Stimulated activated CD4-positive, alpha-beta T cell treated with anti-CD3 and anti-CD28 coated beads, Interleukin-2, amount 100 ng/mL, for 24 hours (primary cell): ENCODE measurements at places on chromosomes 12 and 14.

DNA sequence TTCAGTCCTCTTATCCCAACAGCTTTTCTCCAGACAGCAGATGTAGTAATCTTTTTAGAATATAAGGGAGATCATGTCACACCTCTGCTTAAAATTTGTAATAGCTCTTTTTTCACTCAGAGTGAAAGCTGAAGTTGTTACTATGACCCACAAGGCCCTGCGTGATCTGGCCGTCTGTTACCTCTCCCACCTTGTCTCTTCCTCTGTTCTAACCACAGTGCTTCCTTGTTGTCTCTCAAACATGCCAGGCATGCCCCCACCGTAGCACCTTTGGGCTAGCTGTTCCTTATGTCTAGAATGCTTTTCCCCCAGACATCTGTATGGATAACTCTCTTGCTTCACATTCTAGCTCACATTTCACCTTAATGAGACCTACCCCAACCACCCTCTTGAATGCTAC is 6.5 kb downstream of the NECAP1 start:
- DNase-seq: no peak

- no peak for DNase-seq
Measured at GRCh38 chr12:72966684-72967083, 694.5 kb downstream of the TRHDE start.

DNA sequence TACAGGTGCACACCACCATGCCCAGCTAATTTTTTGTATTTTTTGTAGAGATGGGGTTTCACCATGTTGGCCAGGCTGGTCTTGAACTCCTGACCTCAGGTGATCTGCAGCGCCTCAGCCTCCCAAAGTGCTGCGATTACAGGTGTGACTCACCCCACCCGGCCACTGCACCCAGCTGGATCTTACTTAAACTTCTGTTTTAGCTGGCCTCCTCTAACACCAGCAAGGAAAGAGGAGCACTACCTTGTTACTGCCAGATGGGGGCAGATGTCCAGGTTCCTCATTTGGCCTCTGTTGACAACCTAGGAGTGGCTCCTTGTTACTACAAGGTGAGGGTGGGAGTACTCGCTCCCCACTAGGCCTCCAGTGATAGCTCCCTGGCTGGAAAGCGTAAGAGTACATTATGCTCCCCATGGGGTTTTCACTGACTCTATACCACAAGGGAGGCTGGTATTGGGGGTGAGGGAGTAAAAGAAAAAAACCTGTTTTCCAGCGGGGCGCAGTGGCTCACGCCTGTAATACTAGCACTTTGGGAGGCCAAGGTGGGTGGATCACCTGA is 13.2 kb upstream of the ARF6 start:
- DNase-seq: peak; percentile 53

GRCh38 chr14:47277703-47278102 is 397.7 kb downstream of the MDGA2 start:
- DNase-seq: no peak

DNA sequence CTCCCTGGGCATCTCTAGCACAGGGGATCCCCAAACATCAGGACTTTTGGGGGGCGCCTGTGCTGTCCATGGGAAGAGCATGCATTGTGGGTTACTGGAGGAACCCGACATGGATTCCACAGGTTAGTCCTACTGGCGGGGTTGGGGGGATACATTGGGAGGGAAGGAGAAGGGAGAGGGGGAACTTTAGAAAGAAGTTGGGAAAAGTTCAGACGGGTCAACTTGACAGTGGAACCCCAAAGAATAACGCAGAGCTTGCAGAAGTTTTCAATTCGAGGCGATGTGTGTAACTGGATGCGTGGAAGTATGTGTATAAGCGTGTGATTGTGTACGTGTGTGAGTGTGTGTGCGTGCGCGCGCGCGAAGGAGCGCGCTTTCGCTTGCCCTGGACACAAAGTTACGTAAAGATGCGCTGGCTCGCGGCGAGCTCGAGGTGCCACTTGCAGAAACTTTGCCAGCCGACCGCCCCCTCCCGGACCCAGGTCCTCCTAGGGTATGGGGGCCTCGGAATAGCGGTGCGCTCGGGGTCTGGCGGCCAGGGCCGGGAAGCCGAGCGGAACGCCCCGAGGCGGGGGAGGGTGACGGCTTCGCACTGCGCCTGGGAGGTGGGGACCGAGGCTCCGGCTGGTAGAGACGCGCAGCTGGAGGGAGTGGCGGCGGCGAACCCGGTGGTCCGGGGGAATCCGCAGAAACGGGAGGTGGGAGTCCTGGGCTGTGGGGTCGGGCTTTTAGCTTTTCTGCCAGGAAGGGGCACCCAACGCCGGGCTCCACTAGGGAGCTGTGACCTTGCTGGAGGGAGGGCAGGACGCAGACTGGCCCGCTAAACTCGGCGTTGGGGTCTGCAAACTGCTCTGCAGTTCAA is 669 bp downstream of the RFX4 start:
- DNase-seq: no peak

GRCh38 chr12:906062-906585 is 43.4 kb downstream of the RAD52 start:
- no peak for DNase-seq

- DNase-seq: no peak
Measured at GRCh38 chr12:92735131-92735721, 32.4 kb downstream of the PLEKHG7 start.

GRCh38 chr14:48527832-48528231 is 852.4 kb upstream of the MDGA2 start:
- no peak for DNase-seq

DNA sequence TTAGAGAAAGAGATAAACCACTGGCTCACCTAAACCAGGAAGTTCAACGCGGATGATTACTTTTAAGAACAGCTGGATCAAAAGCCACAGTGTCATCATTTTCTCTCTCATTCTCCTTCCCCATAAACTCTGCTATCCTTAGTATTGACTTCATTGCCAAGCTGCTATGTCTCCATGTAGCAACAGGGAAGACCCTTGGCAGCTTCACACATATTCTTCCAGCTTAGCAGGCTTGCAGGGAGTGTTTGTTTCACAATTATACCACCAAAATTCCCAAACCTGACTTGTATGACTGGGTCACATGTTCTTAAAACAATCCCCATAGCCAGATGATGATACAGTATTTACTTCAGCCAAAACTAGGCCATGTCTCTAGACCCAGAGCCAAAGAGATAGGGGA is 235.5 kb downstream of the PAWR start:
- DNase-seq: no peak

- no peak for DNase-seq
Measured at GRCh38 chr14:41629876-41630275, 23.2 kb downstream of the LRFN5 start.

DNA sequence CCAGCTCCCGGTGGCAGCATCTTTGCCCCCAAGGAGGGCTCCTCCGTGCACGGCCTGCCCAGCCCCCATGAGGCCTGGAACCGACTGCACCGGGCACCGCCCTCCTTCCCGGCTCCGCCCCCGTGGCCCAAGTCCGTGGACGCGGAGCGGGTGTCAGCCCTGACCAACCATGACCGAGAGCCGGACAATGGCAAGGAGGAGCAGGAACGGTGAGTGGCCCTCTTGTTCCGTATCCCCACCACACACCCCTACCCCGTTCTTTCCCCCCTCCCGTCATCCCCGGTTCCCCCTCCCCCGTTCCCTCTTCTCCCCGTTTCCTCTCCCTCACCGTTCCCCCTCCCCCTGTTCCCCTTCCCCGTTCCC is 28.3 kb downstream of the LRCOL1 start:
- DNase-seq: no peak

DNA sequence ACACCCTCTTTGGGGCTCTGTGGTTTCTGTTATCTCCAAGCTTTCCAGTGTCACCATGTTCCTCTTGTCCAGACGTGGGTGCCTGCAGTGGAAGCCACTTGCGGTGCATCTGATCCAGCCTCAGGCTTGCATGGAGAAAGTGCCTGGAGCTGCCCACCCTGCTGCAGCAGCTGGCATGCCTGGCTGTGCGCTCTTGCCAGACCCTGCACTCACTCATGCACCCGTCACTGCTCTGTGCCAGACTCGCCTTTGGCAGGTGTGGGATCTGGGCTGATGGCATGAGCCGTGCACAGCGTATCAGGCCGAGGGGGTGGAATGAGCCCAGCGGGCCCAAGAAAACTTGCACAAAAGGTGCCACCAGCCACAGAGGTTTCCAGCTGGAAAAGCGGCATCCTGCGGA is 105.1 kb downstream of the MNAT1 start:
- DNase-seq: no peak

- no peak for DNase-seq
Measured at GRCh38 chr12:92650228-92650822, 52.5 kb upstream of the PLEKHG7 start.

DNA sequence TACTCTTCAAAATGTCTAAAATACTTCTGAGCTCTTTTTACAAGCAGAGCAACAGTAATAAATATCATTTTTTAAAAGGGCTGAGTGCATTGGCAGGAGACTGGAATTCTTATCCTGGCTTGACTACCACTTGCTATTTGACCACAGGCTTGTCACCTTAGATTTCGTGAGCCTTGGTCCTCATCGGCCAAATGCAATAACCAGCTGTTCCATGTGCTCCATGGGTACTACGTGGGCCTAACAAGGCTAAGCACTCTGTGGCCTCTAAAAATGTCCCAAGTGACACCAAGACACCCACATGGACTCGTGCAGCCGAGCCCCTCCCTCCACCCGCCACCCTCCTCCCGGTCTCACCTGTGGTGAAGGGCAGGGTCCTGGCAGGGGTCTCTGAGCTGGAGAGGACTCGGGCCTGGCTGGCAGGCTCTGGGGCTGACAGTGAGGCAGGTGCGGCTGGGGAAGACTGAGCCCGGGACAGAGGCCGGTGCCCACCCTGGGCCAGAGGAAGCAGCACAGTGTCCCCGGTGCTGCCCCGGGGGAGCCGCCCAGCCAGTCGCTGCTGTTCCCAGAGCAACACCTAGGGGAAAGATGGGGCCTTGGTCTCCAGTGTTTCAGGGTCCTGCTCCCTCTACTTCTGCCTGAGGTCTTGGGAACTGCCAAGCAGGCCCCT is 20.1 kb downstream of the SLC48A1 start:
- DNase-seq: no peak

DNA sequence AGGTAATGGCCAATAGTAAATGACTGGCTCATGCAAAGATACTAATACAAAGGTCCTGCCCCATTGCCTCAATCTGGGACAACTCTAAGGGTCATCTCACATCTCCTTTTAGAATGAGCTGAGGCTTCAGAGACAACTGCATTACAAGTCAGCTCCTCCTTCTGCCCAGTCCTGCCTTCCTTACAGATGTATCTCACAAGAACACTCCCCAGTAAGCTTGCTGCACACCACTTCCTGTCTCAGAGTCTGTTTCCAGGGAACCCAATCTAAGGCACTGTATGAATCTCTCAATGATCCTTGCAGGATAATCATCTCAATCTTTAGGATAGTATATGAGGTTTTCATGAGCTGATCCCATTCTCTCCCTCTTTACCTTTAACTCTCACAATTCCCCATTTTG is 57.8 kb upstream of the ZDHHC17 start:
- no peak for DNase-seq

GRCh38 chr12:1439201-1439600 is 155.2 kb downstream of the FBXL14 start:
- no peak for DNase-seq

- no peak for DNase-seq
Measured at GRCh38 chr12:70756118-70756517, 118.9 kb upstream of the PTPRB start.

- no peak for DNase-seq
Measured at GRCh38 chr12:92105676-92106075, 40.0 kb downstream of the BTG1 start.

GRCh38 chr12:101696251-101697196 is 916 bp upstream of the CHPT1 start:
- DNase-seq: no peak

DNA sequence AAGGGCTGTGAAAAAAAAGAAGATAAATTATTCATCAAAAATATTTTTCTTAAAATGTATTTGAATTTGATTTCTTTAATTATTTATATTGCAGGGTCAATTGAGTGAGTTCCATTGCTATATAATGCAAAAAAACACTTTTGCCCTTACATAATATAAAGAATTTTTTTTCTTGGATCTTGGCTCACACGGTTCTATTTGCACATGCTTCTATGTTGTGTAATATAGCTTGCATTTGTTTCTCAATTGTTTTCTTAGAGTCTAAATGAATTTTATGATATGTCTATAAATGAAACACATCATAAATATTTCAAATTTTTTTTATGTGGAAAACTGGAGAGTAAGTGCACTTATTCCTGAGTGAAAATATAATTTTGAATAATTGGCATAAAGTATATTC is 694.2 kb downstream of the SLC6A15 start:
- no peak for DNase-seq

DNA sequence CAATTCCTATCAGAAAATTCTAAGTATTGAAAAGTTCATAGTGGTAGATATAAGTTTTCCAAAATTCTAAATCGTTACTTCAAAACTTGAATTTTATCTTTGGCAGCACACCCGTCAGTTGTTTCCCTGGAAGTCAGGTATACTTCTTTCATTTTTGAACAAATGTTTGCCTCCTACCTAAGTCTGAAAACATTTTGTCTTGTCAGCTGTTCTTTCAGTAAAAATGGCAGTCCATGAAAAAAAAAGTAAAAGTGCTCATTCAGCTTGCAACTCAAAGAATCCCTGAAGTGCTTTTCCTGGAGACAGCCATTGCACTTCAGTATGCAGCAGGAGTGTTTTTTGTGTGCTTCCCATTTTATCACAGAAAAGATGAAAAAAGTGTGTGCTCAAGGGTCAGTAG is 130.1 kb upstream of the NEDD1 start:
- DNase-seq: no peak

GRCh38 chr14:95541932-95542930 is 7.4 kb downstream of the GLRX5 start:
- no peak for DNase-seq

GRCh38 chr14:47674543-47675465 is 601 bp downstream of the MDGA2 start:
- DNase-seq: no peak

DNA sequence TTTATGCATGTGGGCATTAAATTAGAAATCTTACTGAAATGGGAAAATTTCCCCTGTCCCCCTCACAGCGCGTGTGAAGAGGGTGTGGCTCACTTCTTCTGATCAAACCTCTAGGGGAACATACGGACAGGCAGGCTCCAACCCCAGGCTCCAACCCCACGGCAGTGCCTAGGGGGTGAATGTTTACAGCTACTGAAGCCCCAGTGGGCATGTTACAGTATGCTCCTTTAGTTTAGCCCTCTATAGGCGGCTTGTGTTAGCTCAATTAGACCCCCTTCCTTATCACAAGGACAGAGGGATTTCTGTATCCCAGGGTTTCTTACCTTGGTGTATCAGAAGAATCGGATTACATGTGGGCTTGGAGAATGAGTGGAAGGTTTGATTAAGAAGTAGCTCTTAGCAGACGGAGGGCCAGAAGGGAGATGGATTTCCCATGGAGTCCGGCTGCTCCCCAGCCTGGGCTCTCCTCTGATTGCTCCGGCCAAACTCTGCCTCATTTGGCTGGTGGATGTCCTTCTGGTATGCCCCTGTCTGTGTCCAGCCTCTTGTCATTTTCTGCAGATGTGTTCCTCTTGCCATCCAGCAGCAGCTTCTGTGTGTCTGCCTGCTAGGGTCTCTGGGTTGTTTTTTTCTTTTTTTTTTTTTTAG is 223.7 kb downstream of the TMTC2 start:
- no peak for DNase-seq

- no peak for DNase-seq
Measured at GRCh38 chr12:106118-106591, 39.6 kb downstream of the IQSEC3 start.
